GM23248 (cell line): ENCODE measurements at places on chromosomes 7 and 10. TPM values are rescaled to one million over a fixed set of nuclear protein-coding genes. Genes with fewer than 3 reads are reported as not detected.

DNA sequence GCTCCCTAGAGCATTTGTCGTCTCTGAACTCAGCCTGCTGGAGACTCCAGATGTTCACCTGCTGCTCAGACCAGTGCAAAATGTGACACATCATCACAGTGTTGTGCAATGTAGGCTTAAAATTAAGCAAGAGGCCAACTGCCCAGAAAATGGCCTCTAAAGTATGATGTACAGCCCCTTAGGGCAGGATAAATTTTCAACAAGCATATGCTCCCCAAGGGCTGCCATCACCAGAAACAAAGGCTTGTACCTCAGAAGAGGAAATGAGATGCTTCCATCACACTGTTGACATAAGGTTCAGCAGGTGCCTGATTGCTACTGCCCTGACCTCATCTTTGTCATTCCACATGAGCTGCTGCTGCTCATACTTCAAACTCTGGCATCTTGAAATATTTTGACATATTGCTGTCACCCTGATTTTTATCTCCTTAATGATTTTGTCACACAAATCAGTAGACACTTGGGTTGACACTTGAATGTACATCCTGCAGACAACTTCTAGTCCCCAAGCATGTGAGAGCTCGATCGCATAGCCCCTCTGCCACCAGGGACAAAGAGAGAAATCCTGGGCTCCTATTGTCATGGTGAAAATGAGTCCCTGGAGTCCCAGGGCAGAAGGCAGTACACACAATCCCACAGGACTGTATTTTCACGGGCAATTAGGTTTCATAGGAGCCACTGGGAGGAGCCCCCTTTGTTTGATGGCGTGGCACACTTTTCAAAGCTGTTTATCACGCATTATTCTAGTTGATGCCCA, 219.7 kb upstream of the STK17A start:
- peak; percentile 64 for DNase-seq

- DNase-seq = no peak
Measured at GRCh38 chr7:84948634-84949033, 238.2 kb downstream of the SEMA3D start.

DNA sequence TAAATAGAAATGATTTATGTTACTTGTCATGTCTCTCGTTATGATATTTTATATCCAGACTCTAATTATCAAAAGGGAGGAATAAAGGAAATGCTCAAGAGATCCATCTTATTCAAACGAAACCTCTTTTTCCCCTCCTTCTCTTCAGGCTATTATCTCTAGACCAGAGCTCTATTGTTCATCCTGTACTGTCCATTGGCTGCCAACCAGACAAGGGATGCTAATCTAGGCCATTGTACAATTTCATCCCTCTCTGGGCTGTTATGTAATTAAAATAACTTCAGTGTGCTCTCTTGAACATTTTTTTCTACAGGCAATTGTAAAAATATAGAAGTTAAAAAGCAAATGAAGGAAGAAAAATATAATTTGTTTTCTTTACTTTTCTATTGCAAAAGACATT, 220.4 kb downstream of the HDAC9 start:
- no peak for DNase-seq

EVX1 gene
- not detected in 2 replicates for total RNA-seq

GRCh38 chr10:110724116-110724921, 80.2 kb downstream of the RBM20 start:
- DNase-seq = no peak

- DNase-seq = no peak
Measured at GRCh38 chr10:100222529-100222928, 6.9 kb downstream of the CHUK start.

GRCh38 chr10:101660256-101660655, 34.7 kb downstream of the FBXW4 start:
- DNase-seq = no peak

- DNase-seq = no peak
Measured at GRCh38 chr7:117088623-117089194, 135.4 kb downstream of the ST7 start.

- no peak for DNase-seq
Measured at GRCh38 chr7:15341817-15342216, 220.0 kb downstream of the AGMO start.

GRCh38 chr10:129605266-129605985, 138.4 kb downstream of the MGMT start:
- DNase-seq = no peak

- peak; percentile 99 for DNase-seq
Measured at GRCh38 chr10:75401569-75402485, at the start of gene ZNF503. TSS of gene ZNF503 (minus strand) at chr10:75401764. CDS start at chr10:75401419, 345 bp downstream.

GRCh38 chr7:11216276-11216675, 242.6 kb downstream of the PHF14 start:
- DNase-seq = no peak

GRCh38 chr10:74013004-74013403, 15.1 kb downstream of the VCL start:
- no peak for DNase-seq

DNA sequence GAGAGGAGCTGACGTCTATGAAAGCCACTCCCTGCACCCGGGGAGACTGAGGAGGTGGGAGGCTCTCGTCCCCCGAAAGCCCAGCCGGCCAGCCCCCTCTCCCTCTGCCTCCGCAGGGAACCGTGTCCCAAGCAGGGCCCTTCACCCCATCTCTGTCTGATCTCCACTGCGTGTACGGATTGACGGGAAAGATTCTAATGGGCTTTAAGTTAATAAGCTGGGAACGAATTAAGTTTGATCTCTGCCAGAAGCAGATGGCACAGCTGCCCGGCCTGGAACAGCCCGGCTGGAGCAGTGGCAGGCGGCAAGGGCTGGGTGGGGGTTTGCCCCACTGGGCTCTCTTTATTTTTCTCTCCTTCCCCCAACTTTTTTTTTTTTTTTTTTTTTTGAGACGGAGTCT, 6.1 kb upstream of the SLC29A4 start:
- DNase-seq = no peak

DNA sequence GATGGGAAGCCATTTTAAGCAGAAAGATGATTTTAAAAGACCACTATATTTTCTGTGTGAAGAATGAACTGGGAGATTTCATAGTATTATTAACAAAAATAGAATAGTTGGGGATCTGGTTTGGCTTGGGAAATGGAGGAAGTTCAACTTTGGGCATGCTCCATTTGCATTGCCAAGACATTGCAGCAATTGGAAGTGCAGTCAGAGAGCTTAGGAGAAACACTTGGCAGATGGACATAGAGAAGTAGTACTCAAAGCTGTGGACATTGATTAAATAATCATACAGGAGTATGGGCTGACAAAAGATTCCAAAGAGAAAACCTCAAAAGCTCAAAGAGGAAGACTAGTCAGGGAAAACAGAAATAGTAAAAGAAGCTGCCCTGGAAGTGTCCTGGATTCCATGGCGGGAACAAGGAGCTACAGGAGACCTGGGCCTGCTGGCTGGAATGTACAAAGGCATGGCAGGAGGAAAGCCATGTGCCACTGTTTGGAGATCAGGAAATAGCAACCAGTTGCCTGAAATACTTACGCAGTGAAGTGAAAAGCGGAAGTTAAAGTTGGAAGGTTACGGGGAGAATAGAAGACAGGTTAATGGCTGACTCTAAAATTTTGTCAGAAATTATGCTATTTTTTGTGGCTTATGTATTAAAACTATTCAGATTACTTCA, 93.6 kb upstream of the MXI1 start:
- no peak for DNase-seq

DNA sequence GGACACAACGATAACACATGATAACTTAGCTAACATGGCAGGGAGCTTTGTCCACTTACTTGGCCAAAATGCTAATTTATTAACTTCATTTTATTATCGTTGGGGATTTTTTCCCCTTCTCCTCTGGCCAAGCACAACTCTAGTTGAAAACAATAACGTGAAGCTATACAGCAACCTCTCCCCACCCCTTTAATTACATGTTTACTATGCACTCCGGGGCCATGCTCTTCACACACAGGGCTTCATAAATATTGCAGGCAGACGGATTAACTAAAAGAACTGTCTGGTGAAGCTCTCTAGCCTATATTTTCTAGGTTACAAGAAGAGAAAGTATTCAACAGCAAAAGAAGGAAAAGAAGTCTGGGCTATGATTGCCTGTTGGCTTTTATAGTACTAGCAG, 51.7 kb downstream of the XRCC2 start:
- no peak for DNase-seq

ADAMTS14 gene
- 0.97 and 1.4 TPM in 2 replicates for total RNA-seq

DNA sequence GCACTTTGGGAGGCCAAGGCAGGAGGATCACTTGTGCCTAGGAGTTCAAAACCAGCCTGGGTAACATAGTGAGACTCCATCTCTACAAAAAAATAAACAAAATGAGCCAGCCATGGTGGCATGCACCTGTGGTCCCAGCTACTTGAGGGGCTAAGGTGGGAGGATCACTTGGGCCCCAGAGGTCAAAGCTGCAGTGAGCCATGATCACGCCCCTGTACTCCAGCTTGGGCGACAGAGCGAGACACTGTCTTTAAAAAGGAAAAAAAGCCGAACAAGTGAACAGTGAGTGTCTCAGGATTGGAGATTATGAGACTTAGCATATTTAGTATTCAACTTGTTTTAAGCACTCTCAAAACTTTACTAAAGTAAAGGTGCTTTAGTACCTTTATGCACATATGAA, 28.1 kb downstream of the BLNK start:
- no peak for DNase-seq

OGDHL gene
- 0.51 TPM in 1 of 2 replicates, not detected in the other for total RNA-seq

GRCh38 chr10:84348447-84348846, 20.1 kb downstream of the CCSER2 start:
- DNase-seq = peak; percentile 82

- peak; percentile 12 for DNase-seq
Measured at GRCh38 chr7:105218215-105218614, 170.5 kb downstream of the SRPK2 start.

HTR5A gene
- total RNA-seq = not detected in 2 replicates

RADIL gene
- total RNA-seq = 0.13 and 4.3 TPM in 2 replicates

- DNase-seq = no peak
Measured at GRCh38 chr7:134406431-134406830, 52.5 kb downstream of the AKR1B1 start.

ACHE gene
- total RNA-seq = not detected in 2 replicates

DNA sequence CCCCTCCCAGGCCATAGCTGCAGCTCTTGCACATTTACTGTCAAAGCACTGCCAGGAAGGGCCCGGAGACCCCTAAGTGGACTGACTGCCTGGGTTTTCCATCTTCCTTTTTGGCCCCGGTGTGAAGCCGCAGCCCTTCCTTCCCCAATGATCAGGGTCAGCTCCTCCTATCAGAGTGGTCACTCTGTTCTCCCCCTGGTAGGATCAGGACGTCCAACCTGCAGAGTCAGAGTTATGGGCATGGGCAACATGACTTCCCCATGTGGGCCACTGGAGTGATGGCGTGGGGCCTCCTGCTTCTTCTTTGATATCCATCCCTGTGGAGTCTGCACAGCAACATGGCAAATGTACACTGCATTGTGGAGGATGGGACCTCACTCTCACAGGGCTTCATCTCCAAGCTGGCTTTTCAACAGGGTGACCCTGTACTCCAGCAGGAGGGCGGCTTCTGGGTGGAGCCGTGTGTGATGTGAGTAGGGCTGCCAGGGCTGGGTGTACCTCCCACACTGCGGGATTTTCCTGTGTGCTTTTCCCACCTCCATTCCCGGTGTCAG, 6.4 kb upstream of the RAMP3 start:
- no peak for DNase-seq

GRCh38 chr7:106100863-106101629, 11.1 kb downstream of the SYPL1 start:
- DNase-seq = no peak

DNA sequence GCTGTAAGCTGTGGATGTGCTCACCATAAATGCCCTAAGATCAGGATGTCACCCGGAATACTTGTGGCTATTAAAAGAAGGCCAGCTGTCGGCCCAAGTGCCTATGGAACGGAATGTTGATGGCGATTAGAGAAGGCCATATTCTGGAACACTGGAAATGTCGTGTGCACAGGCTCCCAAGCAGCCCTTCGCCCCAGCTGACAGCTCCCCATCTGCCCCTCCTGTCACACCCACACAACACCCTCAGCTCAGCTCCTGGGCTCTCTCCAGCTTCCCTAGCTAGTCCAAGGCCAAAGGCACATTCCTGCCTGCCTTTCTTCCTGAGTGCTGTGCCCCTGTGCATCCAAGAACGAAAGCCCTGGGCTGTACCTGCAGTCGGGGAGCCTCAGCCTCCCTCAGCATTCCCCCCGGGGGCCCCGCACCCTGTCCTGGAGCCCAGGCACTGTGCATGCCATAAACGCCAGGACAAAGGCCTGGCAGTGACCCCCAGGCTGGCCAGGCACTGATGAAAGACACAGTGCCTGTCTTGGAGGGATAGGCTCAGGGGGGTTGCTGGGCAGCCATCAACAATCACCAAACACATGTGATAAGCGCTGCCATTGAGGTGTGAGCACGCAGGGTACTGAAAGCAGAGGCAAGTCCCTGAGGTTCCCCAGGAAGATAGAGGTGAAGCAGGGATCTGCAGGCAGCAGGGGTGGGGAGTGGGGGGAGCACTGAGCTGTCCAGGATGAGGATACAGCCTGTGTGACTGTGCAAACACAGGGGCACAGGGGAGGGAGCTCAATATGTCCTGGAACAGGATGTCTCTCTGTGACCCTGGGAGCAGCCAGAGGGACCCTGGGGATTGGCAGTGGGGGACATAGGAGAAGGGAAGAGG, 3.7 kb upstream of the LDB3 start:
- DNase-seq = no peak

NYAP1 gene
- total RNA-seq = not detected in 2 replicates

LEP gene
- 0.22 TPM in 1 of 2 replicates, not detected in the other for total RNA-seq

NUTM2E gene
- total RNA-seq = not detected in 2 replicates

DNA sequence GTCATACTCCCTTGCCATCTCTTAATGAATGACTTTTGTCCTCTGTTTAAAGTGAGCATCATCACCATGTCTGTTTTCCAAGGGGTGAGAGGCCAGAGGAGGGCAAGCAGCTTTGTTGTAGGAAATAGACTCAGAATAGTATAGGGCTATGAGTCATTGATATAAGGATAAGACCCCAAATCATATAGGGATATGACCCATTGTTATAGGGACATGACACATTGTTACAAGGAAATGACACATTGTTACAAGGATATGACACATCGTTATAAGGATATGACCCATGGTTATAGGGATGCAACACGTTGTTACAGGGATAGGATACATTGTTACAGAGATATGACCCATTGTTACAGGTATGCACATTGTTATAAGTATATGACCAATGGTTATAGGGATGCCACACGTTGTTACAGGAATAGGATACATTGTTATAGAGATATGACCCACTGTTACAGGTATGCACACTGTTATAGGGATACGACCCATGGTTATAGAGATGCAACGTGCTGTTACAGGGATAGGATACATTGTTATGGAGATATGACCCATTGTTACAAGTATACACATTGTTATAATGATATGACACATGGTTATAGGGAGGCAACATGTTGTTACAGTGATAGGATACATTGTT, 311.1 kb upstream of the ADARB2 start:
- no peak for DNase-seq

GRCh38 chr7:111841596-111842205, 279.4 kb upstream of the IMMP2L start:
- peak; percentile 35 for DNase-seq
